ENCODE measurements at places on chromosomes 3 and 15.

- H3K27ac ChIP-seq: no peak overlapping the region
- no peaks in the 10 kb centered on the region for H3K36me3 ChIP-seq
- H3K4me1 ChIP-seq: no peaks in the 10 kb centered on the region
- H3K27me3 ChIP-seq: no peaks in the 10 kb centered on the region
Observed at GRCh38 chr3:111746772-111747171, 112.3 kb upstream of the PHLDB2 start.

GRCh38 chr15:31271224-31271635 is 55.4 kb upstream of the KLF13 start:
- no peaks in the 10 kb centered on the region for H3K36me3 ChIP-seq
- H3K4me3 ChIP-seq: no peak overlapping the region
- no peaks in the 10 kb centered on the region for H3K27me3 ChIP-seq
- H3K27ac ChIP-seq: no peak overlapping the region
- DNase-seq: no peak

- H3K4me1 ChIP-seq: no peaks in the 10 kb centered on the region
- H3K4me3 ChIP-seq: no peak overlapping the region
- no peaks in the 10 kb centered on the region for H3K27me3 ChIP-seq
- H3K27ac ChIP-seq: no peak overlapping the region
- no peaks in the 10 kb centered on the region for H3K36me3 ChIP-seq
Observed at GRCh38 chr3:192170659-192171058, 556.7 kb downstream of the FGF12 start.

- no peak overlapping the region for H3K4me3 ChIP-seq
- no peaks in the 10 kb centered on the region for H3K36me3 ChIP-seq
- H3K27me3 ChIP-seq: no peaks in the 10 kb centered on the region
- H3K4me1 ChIP-seq: no peaks in the 10 kb centered on the region
- no peak overlapping the region for H3K27ac ChIP-seq
Observed at GRCh38 chr15:25635191-25635590, 196.4 kb upstream of the UBE3A start.

- H3K36me3 ChIP-seq: peaks cover 48% of the 10 kb centered on the region
- no peak overlapping the region for H3K4me3 ChIP-seq
- no peak for DNase-seq
- no peak overlapping the region for H3K27ac ChIP-seq
- H3K27me3 ChIP-seq: no peaks in the 10 kb centered on the region
- peaks cover 14% of the 10 kb centered on the region for H3K4me1 ChIP-seq
Observed at GRCh38 chr3:66376568-66376967, 124.3 kb downstream of the LRIG1 start.

GRCh38 chr3:67995206-67995605 is 340.8 kb upstream of the SUCLG2 start:
- no peak for DNase-seq
- no peak overlapping the region for H3K27ac ChIP-seq
- no peak overlapping the region for H3K4me3 ChIP-seq
- no peaks in the 10 kb centered on the region for H3K4me1 ChIP-seq
- no peaks in the 10 kb centered on the region for H3K27me3 ChIP-seq
- no peaks in the 10 kb centered on the region for H3K36me3 ChIP-seq

DNA sequence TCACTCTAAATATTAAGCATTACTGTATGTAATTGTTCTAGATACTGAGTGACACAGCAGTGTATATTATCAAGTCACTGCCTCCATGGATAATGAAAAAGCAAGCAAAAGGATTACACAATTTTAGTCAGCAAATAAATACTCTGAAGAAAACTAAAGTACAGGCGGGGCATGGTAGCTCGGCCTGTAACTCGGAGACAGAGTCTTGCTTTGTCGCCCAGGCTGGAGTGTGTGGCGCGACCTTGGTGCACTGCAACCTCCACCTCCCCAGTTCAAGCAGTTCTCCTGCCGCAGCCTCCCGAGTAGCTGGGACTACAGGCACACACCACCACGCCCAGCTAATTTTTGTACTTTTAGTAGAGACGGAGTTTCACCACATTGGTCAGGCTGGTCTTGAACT is 32.7 kb downstream of the RBM6 start:
- peaks cover 58% of the 10 kb centered on the region for H3K36me3 ChIP-seq
- no peaks in the 10 kb centered on the region for H3K27me3 ChIP-seq
- no peak overlapping the region for H3K27ac ChIP-seq
- DNase-seq: no peak

DNA sequence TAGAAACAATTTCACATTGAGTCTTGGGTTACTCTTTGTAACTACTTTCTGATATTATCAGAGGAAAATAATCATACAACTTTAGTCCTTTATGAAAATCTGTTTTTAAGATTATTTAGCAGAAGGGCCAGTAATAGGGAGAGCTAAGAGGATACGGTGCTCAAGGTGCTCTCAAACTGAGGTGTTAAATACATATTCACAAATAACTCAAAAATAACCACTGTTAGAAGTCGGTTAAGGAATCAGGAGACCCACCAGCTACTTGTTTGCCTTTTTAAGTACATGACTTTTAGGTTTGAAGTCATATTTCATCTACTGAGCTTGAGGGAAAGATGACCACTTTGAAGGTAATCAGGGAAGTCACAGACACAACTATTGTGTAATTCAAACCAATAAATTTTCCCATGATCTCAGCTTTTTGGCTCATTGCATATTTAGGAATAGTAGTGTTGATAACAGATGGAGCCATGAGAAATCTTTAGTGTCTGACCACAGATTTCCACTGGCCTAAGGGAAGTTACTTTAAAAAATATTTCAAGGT is 1.4 kb upstream of the RSRC1 start:
- no peak overlapping the region for H3K27ac ChIP-seq
- peaks cover 45% of the 10 kb centered on the region for H3K4me1 ChIP-seq
- H3K4me3 ChIP-seq: no peak overlapping the region
- DNase-seq: no peak

GRCh38 chr3:28322464-28322863 is 26.1 kb upstream of the ZCWPW2 start:
- H3K4me3 ChIP-seq: no peak overlapping the region
- H3K27ac ChIP-seq: no peak overlapping the region
- DNase-seq: no peak
- no peaks in the 10 kb centered on the region for H3K27me3 ChIP-seq
- H3K4me1 ChIP-seq: no peaks in the 10 kb centered on the region

DNA sequence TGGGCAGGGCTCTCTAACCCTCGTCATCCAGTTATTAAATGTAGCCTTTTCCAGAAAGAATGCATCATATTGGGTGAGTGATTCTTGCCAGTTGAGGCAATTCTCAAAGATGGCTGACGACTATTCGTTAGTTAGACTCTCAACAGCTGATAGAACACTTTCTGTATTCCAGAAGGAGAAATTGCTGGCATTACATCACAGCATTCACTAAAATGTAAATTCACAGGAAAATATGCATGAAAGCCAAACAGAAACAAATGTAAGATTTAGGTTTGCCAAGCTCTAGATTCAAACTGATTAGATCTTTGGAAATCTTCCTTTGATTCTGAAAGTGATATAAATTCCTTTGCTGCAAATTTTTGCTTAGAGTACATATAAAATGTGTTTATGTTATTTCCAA is 1501.0 kb downstream of the SI start:
- no peaks in the 10 kb centered on the region for H3K36me3 ChIP-seq
- DNase-seq: no peak
- no peaks in the 10 kb centered on the region for H3K27me3 ChIP-seq
- H3K27ac ChIP-seq: no peak overlapping the region
- H3K4me1 ChIP-seq: no peaks in the 10 kb centered on the region
- no peak overlapping the region for H3K4me3 ChIP-seq

GRCh38 chr3:196920733-196921132 is 21.6 kb downstream of the NCBP2 start:
- no peak overlapping the region for H3K4me3 ChIP-seq
- H3K27ac ChIP-seq: no peak overlapping the region
- H3K36me3 ChIP-seq: peaks cover 16% of the 10 kb centered on the region

- no peak overlapping the region for H3K27ac ChIP-seq
- H3K4me1 ChIP-seq: no peaks in the 10 kb centered on the region
- H3K36me3 ChIP-seq: no peaks in the 10 kb centered on the region
- no peaks in the 10 kb centered on the region for H3K27me3 ChIP-seq
- DNase-seq: no peak
Observed at GRCh38 chr15:69603369-69604071, 150.9 kb downstream of the RPLP1 start.

GRCh38 chr3:146449613-146450012 is 19.7 kb downstream of the PLSCR2 start:
- no peak for DNase-seq
- no peaks in the 10 kb centered on the region for H3K36me3 ChIP-seq
- no peak overlapping the region for H3K27ac ChIP-seq
- H3K4me3 ChIP-seq: no peak overlapping the region
- H3K27me3 ChIP-seq: no peaks in the 10 kb centered on the region

DNA sequence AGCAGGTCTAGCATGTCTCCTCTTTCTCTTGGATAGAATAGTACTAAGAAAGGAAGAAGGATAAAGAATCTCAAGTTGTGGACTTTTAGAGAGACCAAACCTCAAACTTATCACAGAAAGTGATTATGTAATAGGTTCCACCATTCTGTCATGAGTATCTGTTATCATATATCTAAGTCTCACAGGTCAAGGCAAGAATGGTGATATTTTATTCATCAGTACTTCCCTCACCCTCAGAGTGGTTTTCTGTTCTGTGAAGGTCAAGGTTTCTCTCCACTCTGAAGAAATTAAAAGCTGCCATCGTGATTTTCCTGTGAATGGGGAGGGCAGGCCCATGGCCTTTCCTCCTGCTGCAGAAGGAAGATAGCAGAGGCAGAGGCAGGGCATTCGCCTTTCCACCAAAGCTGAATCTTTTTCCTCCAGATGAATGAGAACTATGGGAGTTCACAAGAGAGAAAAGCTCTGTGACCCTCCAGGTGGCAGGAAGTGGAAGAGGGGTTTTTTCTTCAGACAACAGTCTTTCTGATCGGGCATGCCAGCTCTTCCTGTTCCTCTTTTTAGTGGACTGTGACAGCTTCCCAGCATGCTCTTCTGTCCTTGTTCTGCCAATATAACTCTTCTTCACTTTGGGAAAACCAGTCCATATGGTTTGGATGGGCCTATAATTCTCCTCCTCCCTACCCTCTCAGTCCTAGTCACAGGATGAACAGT is 37.1 kb upstream of the CCK start:
- no peak for DNase-seq
- no peaks in the 10 kb centered on the region for H3K4me1 ChIP-seq
- H3K4me3 ChIP-seq: no peak overlapping the region
- no peaks in the 10 kb centered on the region for H3K36me3 ChIP-seq
- H3K27me3 ChIP-seq: no peaks in the 10 kb centered on the region
- no peak overlapping the region for H3K27ac ChIP-seq

DNA sequence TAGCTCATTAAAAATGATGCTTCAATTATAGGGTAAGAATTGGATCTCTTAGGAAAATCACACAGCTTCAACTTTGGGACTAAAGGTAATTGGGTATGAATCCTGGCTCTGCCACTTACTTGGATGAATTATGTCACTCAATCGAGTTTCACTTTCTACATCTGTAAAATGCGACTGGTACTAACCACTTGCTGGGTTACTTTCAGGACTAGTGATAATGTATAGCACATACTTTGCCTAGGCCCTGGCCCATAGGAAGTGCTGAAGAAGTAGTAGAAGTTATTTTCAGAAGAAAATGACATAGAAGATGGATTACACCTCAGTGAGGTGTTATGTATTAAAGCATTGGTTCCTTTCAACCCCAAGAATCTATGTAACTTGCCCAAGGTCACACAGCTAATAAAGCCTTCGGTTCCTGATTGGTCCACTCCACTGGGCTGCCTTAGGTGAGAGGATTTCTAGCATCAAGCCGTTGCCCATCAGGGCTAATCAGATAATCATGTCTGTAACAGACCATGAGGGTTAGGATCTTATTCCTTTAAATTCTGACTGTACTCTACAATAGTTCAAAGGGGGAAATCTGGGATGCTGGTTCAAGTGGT is 29.4 kb upstream of the AP4E1 start:
- no peaks in the 10 kb centered on the region for H3K36me3 ChIP-seq
- DNase-seq: no peak
- peaks cover 28% of the 10 kb centered on the region for H3K4me1 ChIP-seq
- H3K4me3 ChIP-seq: no peak overlapping the region

DNA sequence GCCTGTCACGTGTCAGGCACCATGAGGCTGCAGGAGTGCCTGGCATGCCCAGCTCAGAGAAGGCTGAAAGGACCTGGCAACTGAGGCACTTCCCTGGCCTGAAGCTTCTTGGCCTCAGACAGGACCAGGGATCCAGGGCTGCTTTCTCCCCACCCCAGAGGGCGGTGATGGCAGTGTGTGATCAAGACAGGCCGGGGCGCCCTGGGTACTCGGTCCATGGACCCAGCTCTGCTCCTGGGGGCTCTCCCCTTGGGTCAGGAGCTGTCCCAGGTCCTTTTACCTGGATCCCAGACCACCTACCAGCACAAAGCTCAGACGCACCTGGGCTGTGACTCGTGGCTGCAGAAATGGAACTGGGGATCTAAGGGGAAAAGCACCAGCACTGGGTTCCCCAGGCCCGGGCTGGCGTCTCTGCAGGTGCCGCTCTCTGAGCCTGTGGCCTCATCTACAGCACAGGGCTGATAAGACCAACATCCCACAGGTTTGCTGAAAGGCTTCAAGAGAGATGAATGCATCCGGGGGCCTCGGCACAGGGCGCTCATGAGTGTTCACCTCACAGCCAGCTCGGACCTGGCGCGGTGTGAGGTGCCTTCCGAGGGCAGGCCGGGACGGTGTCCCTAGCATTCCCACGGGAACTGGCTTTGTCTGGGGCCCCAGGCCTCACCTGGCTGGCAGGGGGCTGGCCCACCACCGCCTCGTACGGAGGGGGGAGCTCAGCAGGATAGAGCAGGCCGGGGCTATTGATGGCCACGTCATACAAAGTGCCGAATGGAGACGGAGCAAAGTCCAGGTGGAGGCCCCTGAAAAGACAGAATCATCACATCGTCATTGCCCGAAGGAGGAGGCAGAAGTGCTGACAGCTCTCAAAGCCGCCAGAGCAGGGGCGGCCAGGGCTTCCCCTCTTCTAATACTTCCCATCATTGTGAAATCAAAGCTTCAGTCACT is 133.6 kb downstream of the NSMCE3 start:
- H3K36me3 ChIP-seq: no peaks in the 10 kb centered on the region
- peaks cover 6% of the 10 kb centered on the region for H3K4me1 ChIP-seq
- no peak overlapping the region for H3K4me3 ChIP-seq

GRCh38 chr3:143820466-143821221 is 27.6 kb downstream of the SLC9A9 start:
- no peak overlapping the region for H3K4me3 ChIP-seq
- no peak for DNase-seq
- no peaks in the 10 kb centered on the region for H3K36me3 ChIP-seq

DNA sequence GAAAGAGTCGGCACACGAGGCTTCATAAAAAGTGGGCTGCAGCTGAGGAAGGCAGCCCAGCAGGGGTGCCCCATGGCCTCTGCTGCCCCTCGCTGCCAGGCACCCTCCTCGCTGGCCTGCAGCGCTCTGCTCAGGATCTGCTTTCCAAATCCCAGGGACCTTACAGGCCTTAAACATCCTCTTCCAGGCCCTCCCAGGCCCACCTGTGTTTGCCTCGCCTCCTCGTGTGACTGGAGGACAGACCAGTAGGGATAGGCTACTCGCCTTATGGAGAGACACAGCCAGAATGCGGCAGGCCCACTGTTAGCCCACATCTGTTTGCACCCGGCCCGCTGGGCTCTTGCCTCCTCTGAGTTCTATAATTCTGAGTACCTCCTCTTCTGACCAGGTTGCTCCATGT is 124.5 kb upstream of the PLXNA1 start:
- DNase-seq: no peak
- no peak overlapping the region for H3K27ac ChIP-seq
- no peaks in the 10 kb centered on the region for H3K27me3 ChIP-seq

GRCh38 chr3:12590096-12590495 is 33.2 kb downstream of the MKRN2 start:
- H3K36me3 ChIP-seq: peaks cover 82% of the 10 kb centered on the region
- no peak overlapping the region for H3K4me3 ChIP-seq
- H3K4me1 ChIP-seq: no peaks in the 10 kb centered on the region
- no peak for DNase-seq
